Amniotic stem cell (primary cell): ENCODE measurements at places on chromosomes 1 and 21.
A peak's percentile ranks its signal among the peaks of the same experiment; 100 is the strongest.

DNA sequence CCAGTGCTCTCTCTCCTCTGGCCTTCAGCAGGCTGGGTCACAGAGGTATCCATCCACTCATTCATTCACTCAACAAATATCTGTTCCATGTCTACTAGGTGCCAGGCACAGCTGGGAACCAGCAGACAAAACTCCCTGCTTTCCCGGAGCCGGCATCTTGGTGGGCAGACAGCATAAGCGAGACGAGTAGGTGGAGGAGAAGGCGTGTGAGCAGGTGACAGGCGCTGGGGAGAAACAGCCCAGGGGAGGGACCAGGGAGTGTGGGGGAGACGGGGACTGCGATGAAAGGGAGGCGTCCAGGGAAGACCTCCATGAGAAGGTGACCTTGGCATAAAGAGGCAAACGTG lies 11.0 kb upstream of the KCNAB2 start:
- DNase-seq = no peak

DNA sequence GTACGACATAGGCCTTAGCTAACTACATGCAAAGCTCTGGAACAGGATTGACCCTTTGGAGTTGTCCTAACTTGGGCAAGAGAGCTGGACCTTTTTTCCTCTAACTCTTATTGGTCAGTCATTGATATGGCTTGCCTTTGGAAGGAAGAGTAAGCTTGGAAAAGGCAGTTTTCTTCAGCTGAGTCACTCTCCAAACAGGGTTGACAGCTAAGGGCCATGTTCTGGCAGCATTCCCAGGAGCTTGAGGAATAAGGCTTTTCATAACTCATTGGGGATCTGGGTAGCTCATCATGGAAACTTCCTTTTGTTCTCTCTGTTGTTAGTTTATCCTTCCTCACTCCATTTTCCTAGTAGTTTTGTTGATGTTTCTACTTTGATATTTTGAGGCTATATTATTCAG lies 14.5 kb upstream of the ERRFI1 start:
- peak; percentile 95 for DNase-seq

DNA sequence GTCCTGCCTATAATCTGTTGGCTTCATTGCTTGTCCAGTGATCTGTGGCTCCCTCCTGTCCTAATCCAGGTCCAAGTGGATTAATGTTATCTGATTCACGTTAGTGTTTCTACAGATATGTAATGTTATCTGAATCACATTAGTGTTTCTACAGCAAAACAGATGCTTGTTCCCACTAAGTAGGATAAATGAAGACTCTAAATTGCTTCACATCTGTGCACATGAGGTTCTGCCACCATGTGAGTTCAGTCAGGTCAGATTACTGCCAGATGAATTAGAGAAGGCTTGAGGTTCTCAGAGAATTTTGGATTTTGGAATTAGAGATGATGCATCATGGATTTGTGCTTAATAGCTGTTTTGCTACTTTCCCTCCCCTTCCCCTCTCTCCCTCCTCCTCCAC lies 13.2 kb downstream of the DISC1 start:
- no peak for DNase-seq

DNA sequence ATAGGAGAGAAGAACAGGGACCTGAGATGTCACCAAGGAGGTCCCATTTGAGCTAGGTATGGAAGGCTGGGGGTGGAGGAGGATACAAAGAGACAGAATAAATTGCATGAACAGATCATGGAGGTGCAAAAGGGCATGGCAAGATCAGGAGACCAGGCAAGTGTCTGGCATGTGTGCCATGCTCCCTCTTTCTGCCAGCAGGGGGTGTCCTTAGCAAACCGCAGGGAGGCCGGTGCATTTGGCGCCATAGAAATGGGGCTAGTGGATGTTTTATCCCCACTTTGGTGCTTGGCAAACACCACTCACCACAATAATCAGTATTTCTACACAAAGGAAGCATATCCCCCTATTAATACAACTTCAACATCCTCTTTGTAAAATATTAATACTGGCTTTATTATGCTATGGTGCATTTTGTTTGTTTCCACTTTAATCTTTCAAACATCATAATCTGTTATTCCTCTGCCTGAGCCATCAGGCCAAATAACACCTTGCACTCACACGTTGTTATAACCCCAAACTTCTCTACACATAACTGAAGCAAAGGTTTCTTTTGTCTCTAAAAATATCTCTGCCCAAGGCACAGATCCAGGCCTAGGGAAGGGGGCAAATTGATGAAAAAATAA lies 25.9 kb downstream of the S100A6 start:
- DNase-seq = no peak

DNA sequence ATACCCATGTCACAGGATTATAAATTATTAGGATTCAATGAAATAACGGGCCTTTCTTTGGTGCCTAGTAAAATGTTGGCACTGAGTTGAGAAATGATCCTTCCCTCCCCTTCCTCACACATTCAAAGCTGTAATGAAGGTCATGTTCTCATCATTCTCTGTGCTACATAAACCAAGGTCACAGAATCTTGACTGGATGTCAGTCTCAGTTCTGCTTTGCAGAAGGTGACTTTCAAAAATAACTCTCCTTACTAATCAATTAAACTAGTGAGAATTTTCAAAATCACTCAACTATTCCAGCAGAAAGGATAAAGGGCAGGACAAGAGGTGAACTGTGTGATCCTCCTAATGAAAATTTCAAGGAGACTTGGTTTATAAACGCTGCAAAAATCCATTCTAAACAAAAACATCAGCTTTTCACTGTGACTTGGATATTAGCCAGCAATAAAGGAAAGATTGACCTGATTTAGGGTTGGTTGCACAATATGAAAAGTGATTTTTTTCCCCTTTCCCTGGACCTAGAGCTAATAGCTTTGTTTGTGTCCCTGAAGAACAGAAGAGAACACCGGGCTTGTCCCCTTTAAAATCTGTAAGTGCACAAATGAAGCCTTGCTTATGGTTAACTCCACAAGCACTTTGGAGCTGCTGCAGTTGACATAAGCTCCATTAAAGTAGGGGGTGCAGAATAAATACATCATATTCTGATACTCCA lies 120.1 kb downstream of the SEC16B start:
- DNase-seq = no peak

GRCh38 chr1:214102907-214103306 lies 115.1 kb downstream of the PROX1 start:
- DNase-seq = peak; percentile 20

- DNase-seq = no peak
These were observed 3.0 kb downstream of the IL22RA1 start for GRCh38 chr1:24139841-24140425.

DNA sequence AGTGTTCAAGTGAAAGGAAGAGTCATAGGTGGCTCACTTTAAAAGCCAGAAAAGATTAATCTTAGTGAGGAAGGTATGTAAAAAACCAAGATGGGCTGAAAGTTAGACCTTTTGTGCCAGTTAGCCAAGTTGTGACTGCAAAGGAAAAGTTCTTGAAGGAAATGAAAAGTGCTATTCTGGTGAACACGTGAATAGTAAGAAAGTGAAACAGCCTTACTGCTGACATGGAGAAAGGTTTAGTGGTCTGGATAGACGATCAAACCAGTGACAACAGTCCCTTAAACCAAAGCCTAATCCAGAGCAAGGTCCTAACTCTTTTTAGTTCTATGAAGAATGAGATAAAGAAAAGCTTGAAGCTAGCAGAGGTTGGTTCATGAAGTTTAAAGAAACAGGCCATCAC lies 106.4 kb downstream of the CTH start:
- DNase-seq = no peak

- DNase-seq = no peak
These were observed 5.1 kb upstream of the EPS8L3 start for GRCh38 chr1:109768820-109769219.

- DNase-seq = no peak
These were observed 161.8 kb upstream of the NFIA start for GRCh38 chr1:60920561-60920960.

- no peak for DNase-seq
These were observed 95.2 kb downstream of the NTPCR start for GRCh38 chr1:233045588-233045987.

DNA sequence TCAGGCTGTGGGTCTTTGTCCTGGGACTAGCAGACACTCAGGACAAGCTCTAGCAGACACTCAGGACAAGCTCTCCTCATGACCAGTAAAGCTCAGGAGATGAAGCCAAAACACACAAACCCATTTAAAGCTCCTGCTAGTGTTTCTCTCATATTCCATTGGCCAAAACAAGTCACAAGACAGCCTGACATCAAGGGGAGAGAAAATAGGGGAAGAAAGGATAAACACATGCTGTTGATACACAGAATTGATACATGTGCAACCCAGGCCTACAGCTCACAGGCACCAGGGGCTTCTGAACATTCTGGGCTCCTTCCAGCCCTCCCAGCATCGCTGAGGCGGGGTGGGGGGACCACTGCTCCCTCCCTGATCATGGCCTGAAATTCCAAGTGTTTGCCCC lies 35.3 kb downstream of the ATF3 start:
- no peak for DNase-seq

DNA sequence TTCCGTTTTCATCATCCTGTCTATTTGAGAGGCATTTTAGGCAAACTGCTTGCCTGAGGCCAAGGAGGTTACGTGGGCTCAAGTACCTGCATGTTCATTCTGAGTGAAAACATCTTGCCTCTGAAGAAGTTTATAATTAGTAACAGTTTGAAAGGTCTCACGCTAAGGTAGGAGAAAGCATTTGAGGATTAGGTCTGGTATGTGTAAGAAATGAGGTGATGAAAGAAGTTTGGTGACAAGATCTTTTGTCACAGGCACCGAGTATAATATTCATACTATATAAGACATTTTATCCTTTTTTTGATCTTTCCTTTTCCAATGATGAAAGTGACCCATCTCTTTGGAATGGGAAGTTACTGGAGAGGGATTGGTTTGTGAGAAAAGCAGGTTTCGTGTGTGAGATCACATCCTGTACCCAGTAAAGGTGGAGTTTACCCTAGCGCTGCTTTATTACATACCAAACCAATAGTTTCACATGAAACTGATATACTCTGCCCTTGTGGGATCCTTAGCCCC lies 98.7 kb upstream of the PDC start:
- DNase-seq = no peak

DNA sequence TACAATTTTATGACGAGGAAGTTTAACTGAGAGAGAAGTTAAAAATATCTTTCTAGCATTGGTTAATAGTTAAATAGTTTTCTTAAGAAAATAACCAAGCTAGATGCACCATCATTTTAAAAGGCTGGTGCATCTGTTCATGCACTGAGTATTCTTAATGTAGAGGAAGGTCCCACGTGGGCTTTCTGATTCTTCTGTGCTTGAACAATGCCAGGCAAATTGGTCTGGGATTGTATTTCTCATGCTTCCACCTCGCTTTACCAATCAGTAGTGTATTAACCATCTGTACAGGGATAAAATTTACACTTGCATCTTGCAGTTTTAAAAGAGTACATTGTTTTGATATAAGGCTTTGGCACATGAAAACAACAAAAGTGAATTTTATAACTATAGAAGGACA lies 47.4 kb upstream of the MTF2 start:
- no peak for DNase-seq

DNA sequence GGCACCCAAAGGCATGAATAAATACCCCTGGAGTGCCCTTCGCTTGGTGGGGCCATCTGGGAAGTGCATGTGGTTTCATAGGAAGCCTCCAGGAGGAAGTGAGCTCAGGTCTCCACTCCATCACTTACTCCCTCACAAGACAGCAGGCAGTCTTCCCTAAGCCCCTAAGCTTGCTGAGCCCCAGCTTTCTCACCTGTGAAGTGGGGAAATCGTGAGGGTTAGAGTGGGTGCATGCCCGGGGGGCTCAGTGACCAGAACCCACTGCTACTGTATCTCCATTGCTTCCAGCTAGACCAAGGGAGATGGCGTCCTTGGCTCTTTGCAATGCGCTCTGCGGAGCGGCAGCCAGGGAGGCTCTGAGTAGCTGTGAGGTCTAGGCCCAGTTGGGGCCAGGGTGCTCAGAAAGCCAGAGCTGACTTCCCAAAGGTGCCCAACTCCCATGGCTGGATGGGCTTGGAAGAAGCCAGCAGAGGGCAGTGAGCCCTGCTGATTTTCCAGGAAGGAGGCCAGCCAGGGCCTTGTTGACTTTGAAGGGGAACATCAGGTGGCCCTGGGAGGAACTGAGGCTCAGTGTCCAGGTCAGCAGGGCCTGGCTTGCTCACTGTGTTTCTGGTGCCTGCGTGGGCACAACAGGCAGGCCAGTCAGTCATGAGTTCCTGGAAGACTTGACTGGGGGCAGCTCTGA lies 27.3 kb downstream of the CDCP2 start:
- DNase-seq = no peak

DNA sequence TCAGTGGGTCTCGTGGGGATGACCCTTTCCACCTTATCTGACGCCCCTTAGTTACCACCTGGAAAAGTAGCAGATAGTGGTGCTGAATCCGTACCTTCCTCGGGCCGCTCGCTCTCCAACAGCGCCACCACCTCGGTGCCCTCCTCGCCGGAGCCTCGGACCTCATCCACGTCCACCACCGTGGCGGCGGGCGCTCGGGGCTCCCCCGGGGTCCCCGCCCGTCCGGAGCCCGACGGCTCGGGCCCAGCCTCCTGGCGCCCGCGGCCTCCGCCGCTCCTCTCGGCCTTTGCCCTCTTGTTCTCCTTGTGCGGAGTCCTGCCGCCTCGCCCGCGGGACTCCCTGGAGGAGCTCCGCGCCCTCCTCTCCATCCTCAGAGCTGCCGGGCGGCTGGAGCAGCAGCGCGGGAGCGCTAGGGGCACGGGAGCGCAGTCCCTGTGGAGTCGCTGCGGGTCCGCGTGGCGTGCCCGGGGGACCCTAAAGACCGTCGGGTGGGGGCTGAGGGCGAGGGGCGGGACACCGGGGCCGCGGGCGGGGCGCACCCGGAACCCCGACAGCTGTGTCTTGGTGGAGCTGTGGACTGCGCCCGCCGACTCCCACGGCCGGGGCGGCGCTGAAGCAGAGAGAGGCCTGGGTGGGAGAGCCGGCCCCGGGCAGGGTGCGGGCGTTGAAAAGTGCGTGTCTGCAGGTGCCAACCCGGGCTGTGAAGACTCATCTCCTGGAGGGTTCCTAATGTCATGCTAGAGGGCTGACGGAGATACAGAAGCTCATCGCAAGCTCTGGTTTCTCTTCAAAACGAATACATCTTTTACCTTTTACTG lies at the start of gene NPHS2:
NPHS2 (minus strand) TSS at position 452 of the 818 bp plus-strand sequence; CDS start at position 368, 84 bp downstream.
- DNase-seq = no peak

GRCh38 chr1:175725684-175726083 lies 17.7 kb downstream of the TNR start:
- DNase-seq = no peak

GRCh38 chr1:211518330-211519289 lies 26.6 kb upstream of the RD3 start:
- no peak for DNase-seq

GRCh38 chr1:167043752-167044488 lies 46.3 kb downstream of the GPA33 start:
- no peak for DNase-seq

- no peak for DNase-seq
These were observed 163.3 kb downstream of the NRIP1 start for GRCh38 chr21:14901482-14901958.

DNA sequence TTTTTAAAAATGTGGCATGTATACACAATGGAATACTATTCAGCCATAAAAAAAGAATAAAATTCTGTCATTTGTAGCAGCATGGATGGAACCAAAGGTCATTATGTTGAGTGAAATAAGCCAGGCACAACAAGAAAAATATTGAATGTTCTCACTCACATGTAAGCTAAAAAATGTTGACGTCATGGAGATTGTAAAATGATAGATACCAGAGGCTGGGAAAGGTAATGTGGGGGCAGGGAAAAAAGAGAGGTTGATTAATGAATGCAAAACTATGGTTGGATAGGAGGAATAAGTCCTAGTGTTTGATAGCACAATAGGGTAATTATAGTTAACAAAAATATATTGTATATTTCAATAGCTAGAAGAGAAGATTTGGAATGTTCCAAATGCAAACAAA lies 89.1 kb upstream of the SLC35F3 start:
- DNase-seq = no peak
